ENCODE measurements at places on chromosomes 13 and 19. TPM values are rescaled to one million over a fixed set of nuclear protein-coding genes. Genes with fewer than 3 reads are reported as not detected.

DNA sequence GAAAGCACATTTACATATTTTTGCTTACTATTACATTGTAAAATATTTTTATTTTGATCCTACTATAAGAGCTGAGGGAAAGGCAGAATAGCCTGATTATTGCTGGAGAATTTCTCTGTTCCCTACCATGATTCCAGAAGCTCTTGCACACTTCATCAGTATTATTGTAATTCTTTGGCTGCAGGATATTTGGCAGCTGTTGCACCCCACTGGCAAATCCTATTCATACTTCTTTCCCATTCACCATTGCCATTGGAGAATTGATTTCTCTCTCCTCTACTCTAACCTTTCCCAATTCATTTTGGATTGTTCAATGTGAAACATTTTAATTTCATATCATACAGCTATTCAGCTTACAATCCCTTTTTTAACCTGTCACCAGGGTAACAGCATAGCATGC is 238.0 kb downstream of the GGACT start:
- no peaks in the 10 kb centered on the region for H3K27me3 ChIP-seq
- no peak overlapping the region for H3K4me3 ChIP-seq
- H3K27ac ChIP-seq, result no peak overlapping the region
- H3K36me3 ChIP-seq, result no peaks in the 10 kb centered on the region
- no peak for DNase-seq
- H3K4me1 ChIP-seq, result no peaks in the 10 kb centered on the region

DNA sequence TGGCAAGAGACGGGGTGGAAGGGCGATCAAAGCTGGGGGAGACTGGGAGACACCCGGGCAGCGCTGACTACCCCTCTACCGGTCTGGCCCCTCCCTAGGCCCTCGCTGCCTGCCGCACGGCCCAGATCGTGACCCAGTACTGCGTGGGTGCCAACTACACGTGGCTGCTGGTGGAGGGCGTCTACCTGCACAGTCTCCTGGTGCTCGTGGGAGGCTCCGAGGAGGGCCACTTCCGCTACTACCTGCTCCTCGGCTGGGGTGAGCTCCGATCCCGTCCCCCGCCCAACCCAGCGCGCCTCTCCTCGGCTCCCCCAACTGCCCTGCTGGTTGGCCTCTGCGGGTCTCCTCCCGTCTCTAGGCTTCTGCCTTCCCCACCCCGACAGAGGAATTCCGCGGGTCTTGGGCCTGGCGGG is 8.8 kb downstream of the GIPR start:
- H3K4me3 ChIP-seq, result peak overlapping the region; percentile 34
- no peaks in the 10 kb centered on the region for H3K36me3 ChIP-seq
- H3K4me1 ChIP-seq, result peaks cover 37% of the 10 kb centered on the region

DNA sequence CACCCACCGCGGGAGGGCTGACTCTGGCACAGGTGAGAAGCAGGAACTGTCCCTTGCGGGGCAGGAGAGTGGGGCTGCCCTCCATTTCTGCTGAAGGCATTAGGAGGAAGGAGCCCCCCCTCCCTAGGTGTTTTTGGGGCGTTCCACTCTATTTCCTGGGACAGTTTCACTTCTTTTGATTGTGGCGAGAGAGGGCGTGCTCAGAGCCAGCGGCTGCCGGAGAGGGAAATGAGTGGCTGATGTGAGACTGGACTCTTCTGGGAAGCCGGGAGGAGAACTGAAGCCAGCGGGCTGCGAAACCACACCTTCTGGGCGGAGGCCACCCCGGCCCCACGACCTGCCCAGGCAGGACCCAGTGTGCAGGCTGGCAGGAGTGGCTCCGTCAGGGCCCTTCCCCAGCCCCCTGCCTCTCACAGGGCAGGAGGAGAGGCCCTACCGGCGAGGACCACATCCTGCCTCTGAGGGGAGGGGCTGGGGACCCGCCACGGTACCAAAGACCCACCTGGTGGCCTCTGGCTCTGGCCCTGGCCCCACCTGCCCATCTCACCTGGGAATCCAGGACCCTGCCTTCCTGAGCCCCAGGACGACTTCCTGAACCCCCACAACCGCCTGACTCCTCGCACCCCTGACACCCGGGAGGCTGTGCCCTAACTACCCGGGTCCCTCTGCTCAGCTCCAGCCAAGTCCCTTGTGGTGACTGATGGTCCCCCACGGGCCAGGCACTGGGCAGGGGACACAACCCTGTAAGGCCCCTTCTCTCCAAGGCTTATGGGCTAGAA is 25.9 kb downstream of the MPND start:
- peaks cover 39% of the 10 kb centered on the region for H3K4me1 ChIP-seq
- DNase-seq, result peak; percentile 84
- no peaks in the 10 kb centered on the region for H3K36me3 ChIP-seq
- peak overlapping the region; percentile 85 for H3K27ac ChIP-seq
- no peak overlapping the region for H3K4me3 ChIP-seq

GRCh38 chr13:21884965-21885567 is 214.2 kb downstream of the FGF9 start:
- no peak overlapping the region for H3K27ac ChIP-seq
- no peaks in the 10 kb centered on the region for H3K36me3 ChIP-seq
- no peak for DNase-seq
- no peak overlapping the region for H3K4me3 ChIP-seq
- no peaks in the 10 kb centered on the region for H3K4me1 ChIP-seq

DNA sequence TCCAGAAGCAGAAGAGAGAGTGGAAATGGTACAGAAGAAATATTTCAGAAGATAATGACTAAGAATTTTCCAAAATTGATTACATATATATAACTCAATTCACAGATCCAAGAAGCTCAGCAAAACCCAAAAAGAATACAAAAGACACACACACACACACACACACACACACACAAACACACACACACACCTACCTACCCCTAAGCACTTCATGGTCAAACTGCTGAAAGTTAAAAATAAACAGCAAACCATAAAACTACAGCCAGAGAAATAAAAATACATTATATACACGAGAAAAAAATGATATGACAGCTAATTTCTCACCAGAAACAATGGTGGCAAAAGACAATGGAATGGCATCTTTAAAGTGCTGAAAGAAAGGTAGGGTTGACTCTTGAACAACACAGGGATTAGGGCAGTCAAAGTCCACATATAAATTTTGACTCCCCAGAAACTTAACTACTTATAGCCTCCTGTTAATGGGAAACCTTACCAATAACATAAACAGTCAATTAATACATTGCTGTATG is 49.2 kb downstream of the DIAPH3 start:
- no peaks in the 10 kb centered on the region for H3K36me3 ChIP-seq
- no peak overlapping the region for H3K4me3 ChIP-seq
- H3K4me1 ChIP-seq, result no peaks in the 10 kb centered on the region
- no peak overlapping the region for H3K27ac ChIP-seq
- no peak for DNase-seq
- H3K27me3 ChIP-seq, result no peaks in the 10 kb centered on the region

DNA sequence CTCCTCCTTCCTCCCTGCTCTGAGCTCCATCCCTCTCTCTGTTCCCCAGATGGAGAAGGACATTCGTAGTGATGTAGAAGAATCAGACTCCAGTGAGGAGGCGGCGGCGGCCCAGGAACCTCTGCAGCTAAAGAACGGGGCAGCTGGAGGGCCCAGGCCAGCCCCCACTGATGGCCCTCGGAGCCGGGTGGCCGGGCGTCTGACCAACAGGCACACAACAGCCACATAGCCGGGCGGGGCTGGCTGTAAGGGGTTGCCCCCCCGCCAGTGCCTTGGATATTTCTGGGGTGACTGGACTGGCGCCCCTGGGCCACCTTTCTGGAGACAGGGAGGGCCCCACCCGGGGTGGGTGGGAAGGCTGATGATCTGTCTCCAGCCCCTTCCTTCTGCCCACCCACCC is 46.3 kb downstream of the CD320 start:
- no peak for DNase-seq
- no peaks in the 10 kb centered on the region for H3K27me3 ChIP-seq
- H3K4me3 ChIP-seq, result no peak overlapping the region

DNA sequence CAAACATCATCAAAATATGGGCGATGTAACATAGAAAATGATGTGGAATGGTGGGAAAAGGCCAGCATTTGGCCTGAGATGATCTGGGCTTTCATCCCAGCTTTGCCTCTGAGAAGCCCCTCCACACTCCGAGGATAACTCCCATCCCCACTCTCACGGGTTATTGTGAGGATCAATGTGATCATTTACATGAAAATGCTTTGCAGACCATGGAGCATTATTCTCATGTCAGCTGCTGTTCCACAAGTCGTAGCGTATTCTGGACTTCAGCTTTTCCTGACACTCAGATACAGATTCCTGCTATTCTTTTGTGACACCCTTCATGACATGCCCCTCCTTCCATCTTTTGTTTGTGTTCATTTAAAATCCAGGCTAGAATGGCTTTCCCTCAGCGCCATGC is 86.5 kb downstream of the NUFIP1 start:
- H3K4me3 ChIP-seq, result no peak overlapping the region
- peaks cover 4% of the 10 kb centered on the region for H3K4me1 ChIP-seq
- no peak overlapping the region for H3K27ac ChIP-seq

- no peaks in the 10 kb centered on the region for H3K36me3 ChIP-seq
- H3K27ac ChIP-seq, result no peak overlapping the region
These were observed 3.8 kb upstream of the CCDC124 start for GRCh38 chr19:17929056-17929455.

GRCh38 chr13:78015782-78016181 is 97.2 kb upstream of the EDNRB start:
- H3K27ac ChIP-seq, result no peak overlapping the region
- no peak for DNase-seq

GRCh38 chr19:9018163-9018875 is 8.1 kb upstream of the MUC16 start:
- DNase-seq, result no peak
- no peaks in the 10 kb centered on the region for H3K36me3 ChIP-seq
- no peak overlapping the region for H3K4me3 ChIP-seq
- no peaks in the 10 kb centered on the region for H3K27me3 ChIP-seq

DNA sequence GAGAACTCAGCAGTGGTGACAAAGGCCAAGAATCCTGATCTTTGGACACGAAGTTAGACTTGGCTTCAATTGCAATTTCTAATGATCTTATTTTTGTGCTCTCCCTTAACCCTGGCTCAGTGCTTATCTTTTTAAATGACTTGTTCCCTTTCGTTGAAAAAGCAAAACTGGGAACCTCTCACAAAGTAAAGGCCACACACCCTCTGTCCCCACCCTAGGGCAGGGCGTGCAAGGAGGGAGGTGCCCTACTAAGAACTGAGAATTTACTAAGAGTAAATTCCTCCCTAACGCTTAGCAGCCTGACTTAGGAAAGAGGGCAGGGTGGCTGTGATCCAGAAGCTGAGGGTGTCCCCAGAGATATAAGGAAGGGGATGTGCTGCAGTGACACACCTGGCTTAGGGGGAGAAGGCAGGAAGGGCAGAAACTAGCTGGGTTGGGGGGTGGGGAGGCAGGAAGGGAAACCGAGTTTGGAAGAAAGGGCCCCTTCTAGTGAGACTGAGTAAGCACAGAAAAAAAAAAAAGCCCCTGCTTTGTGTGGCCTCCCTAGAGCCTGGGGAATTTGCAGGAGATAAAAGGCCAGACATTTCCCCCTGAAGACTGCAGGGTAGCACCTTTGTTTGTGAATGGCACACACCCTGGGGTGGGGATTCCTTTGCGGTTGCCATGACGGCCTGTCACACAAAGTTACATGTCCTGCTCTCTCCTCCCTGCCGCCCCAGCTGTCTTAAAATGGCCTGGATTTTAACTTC is 435.1 kb downstream of the EFNB2 start:
- no peak overlapping the region for H3K27ac ChIP-seq
- no peaks in the 10 kb centered on the region for H3K4me1 ChIP-seq
- H3K27me3 ChIP-seq, result no peaks in the 10 kb centered on the region
- H3K4me3 ChIP-seq, result no peak overlapping the region
- DNase-seq, result no peak

DNA sequence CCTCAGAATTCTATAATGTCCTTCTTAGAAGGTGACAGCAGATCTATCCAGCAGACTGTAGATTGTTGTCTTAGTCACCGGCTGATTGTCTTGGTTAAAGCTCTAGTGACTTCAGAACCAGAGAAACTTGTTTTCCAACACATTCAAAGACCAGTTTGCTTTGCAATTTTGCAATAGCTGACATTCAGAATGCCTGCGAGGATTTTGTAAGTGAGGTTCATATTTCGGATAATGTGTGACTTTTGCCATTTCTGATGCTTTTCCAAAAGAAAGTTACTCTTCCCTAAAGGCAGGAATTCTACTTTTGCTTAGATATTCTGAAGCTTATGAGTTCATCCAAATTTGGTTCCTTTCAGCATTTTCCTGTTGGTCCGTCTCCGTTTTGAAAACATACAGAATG is 13.2 kb downstream of the SPINT2 start:
- no peaks in the 10 kb centered on the region for H3K36me3 ChIP-seq
- H3K4me3 ChIP-seq, result no peak overlapping the region
- H3K4me1 ChIP-seq, result peaks cover 47% of the 10 kb centered on the region
- peak overlapping the region; percentile 59 for H3K27ac ChIP-seq

GRCh38 chr13:51833980-51834379 is 11.0 kb downstream of the TMEM272 start:
- no peaks in the 10 kb centered on the region for H3K27me3 ChIP-seq
- H3K27ac ChIP-seq, result no peak overlapping the region
- DNase-seq, result no peak
- H3K4me3 ChIP-seq, result no peak overlapping the region
- H3K36me3 ChIP-seq, result no peaks in the 10 kb centered on the region

DNA sequence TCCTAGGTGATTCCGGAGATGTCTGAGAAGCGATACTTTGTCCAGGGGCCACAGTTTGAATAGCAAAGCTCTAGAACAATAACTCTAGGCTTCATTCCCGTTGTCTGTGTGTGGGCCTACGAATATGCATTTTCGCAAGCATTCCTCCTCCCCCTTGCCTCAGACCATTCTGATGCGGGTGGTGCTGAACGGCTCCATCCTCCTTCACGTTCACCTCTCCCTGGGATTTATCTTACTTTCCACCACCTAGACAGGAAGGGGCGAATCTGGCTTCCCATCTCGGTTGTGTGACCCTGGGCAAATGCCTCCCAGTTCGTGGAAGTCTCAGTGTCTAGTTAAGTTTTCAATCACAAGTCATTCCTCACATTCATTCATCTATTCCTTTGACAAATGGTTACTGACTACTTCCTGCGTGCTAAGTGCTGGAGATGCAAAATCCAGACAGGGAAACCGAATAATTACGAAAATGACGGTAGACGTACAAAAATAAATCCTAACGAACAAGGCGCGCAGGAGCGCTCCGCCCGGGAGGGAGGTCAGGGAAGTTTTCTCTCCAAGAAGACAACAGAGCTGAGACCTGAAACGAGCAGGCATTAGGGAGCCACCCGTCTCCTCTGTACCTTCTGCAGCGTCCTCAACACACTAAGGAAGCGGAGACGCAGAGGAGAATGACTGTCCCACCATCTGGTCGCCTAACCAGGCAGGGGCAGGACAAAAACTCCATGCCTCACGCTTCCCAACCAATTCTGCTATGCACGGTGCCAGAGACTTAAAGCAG is 1.3 kb upstream of the CNOT3 start:
- peaks cover 17% of the 10 kb centered on the region for H3K4me1 ChIP-seq
- H3K36me3 ChIP-seq, result peaks cover 28% of the 10 kb centered on the region
- no peaks in the 10 kb centered on the region for H3K27me3 ChIP-seq
- no peak overlapping the region for H3K27ac ChIP-seq
- H3K4me3 ChIP-seq, result peak overlapping the region; percentile 28

CASP14 gene
- not detected for total RNA-seq

Data from left lung (tissue), 14 donors.